Placental pericyte (primary cell): ENCODE measurements at places on chromosomes 5 and 9. TPM values are rescaled to one million over a fixed set of nuclear protein-coding genes. Genes with fewer than 3 reads are reported as not detected.

Gene PTBP3
- 23.4 and 46.4 TPM in 2 replicates for total RNA-seq

Gene DND1
- total RNA-seq = 0.44 and 0.86 TPM in 2 replicates

Gene MSH3
- total RNA-seq = 11.6 and 16.9 TPM in 2 replicates

Gene ACER2
- total RNA-seq = 3.3 TPM in 2 replicates

Gene FAM221B
- total RNA-seq = not detected in 2 replicates
